EH (cell line): ENCODE measurements at places on chromosomes 4 and X.

- DNase-seq, result no peak
Observed at GRCh38 chr4:88752076-88752463, 54.4 kb upstream of the NAP1L5 start.

DNA sequence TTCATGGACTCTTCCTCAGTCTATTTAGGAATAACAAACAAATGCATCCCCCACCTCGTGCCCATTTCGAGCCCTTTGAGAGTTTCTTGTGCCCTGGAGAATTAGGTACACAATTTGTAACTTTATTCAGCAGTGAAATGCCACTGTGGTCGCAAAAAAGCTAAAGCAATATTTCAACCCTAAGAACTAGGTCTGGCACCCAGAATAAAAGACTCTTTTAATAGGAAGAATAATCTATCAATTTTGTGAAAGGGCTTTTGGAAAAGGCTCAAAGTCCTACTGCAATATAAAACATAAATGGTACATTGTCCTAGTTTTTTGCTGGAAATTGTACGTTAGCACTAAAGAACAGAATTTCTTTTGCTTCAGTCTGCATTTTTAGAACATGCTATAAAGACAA lies 304.6 kb upstream of the TENM3 start:
- DNase-seq, result no peak

DNA sequence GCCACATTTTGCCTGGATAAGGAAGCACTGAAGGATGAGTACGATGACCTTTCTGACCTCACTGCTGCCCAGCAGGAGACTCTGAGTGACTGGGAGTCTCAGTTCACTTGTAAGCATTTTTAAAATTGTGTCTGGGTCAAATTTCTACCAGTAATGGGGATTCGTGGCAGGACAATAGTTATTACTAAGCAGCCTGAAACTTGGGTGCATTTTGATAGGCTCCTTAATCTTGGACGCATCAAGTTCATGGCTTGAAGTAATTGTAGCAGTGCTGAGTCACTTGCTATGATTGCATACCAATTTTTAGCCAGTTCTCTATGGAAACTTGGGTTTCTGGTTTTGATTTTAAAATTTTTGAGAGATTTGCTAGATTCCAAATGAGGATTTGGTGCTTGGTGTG lies 4.3 kb downstream of the PGRMC1 start:
- peak; percentile 91 for DNase-seq

DNA sequence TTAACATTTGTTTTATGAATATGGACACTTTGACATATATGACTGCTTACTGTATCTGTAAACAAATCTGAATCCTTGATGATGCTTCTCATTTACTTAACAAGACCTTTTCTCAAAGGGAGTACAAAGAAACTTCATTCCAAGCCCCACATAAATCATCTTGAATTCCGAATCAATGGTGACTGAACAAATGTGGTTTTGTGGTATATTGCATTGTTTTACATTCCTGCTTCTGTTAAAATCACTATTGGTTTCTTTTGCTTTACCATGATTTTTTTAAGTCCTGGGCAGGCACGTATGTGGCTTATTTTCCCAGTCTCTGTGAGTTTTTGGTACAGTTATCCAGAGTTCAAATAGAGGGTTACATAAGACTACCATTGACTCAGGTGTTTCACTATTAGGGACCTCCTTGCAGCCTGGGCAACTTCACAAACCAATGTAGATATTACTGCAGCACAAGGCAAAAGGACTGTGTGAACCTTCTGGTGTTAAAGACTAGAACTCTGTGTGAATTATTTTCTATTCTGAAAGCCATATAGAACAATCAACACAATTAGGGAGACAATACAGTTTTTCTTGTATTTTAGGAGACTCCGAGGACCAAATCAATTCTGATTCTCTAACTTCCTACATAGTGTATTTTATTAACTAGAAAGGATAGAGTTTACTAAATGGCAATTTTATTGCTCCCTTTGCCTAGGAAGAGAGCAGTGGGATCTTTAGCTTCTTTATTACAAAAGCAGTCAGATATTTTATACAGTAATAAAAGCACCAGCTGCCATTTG lies 196.4 kb downstream of the GALNTL6 start:
- DNase-seq, result no peak
